ENCODE measurements at places on chromosomes 5 and 9.

DNA sequence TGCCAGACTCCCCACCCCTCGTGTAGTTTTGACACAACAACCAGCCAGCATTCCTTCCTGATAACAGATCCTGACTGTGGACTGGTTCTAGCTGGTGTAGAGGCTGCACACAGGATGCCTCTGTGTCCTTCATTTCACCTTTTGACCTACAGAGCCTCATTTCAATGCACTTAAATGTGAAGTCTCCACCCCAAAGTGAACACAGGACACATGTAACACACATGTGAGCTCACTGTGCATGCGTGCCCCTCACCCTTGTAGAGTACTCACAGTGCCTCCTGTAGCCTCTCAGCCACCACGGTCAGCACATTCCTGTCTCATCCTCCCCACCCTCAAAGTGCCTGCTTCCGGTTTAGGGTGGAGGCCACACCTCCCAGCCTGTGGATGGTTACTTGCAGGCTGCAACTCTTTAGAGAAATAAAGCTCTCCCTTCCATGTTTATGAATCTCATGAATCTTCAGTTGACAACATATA is 11.6 kb upstream of the NKD2 start:
- no peak for DNase-seq

DNA sequence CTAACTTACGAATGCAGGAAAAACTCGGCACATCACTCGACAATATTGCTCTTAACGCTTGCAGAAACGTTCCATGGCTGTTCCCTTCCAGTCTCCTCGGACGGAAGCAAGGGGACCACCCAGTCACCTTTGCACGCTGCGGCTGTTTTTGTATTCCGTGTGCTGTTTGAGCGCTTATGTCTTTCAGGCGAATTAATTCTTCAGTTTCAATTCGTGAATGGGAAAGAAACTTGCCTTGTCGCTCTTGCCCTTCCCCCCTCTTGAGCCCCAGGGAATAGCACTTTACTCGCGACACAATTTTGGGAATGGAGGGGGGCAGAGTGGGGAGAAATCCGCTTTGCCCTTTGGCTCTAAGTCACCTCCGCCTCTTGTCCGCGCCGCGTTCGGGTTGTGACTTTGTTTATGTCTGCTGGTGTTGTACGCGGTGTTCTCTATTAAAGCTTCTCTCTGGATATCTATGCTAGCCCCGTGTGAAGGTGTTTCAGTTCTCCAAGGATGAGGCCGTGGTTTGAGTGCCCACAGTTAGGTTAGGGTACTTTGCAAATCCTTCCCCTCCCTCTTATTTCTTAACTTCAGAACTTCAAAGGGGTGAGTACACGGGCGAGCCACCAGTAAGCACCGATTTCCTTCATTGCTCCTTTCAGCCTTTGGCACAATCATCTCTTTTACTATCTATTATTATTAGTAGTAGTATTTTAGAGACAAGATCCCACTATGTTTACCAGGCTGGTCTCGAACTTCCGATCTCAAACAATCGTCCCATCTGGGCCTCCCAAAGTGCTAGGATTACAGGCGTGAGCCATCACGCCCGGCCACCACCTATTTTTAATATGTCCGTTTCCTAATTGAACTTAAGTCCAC is 2.7 kb downstream of the FOXB2 start:
- DNase-seq: no peak

DNA sequence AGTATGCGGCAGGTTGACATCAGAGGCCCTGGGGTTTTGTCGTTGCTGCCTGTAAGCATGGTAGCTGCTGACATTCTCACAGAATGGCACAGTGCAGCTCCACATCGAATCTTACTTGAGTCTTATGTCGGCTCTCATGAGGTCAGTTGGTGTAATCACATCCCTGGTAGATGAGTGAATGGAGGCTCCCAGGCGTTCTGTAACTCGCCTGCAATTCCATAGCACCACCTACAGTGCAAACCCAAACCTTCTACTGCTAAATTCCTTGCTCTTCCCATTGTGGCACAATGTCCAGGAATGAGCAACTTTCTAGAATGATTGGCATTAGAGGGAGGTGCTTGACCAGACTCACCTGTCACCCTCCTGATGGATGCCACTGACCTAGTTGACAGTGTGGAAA is 578.4 kb downstream of the CCDC171 start:
- peak; percentile 15 for DNase-seq

- DNase-seq: no peak
Observed at GRCh38 chr5:90690307-90690706, 131.7 kb downstream of the ADGRV1 start.

DNA sequence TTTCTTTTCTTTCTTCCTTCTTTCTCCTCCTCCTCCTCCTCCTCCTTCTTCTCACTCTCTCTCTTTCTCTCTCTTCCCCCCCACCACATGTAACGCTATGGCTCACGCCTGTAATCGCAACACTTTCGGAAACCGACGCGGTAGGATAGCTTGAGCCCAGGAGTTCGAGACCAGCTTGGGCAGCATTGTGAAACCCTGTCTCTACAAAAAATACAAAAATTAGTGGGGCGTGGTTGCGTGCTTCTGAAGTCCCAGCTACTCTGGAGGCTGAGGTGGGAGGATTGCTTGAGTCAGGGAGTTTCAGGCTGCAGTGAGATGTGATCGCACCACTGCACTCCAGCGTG is 736 bp upstream of the GLDC start:
- DNase-seq: no peak

DNA sequence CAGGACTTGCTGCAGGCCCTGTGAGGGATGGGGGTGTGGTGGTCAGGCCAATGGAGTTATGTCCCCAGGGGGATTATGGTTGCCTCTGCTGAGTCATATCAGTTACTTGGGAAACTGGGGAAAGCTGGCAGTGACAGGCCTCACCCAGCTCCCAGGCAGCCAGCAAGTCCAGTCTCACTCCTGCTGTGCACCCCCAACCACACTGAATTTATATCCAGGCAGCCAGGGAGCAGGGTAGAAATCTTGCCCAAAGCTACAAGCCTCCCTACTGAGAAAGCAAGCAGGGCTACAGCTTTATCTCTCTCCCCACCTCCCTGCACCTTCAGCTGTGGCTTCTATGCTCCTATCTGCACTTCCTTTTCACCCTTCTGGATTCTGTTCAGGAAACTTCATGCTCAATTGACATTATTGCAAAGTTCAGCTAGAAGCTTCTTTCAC is 2076.0 kb upstream of the CDH9 start:
- DNase-seq: no peak

GRCh38 chr9:89695441-89695891 is 90.7 kb downstream of the GADD45G start:
- no peak for DNase-seq

- no peak for DNase-seq
Observed at GRCh38 chr9:91029650-91030361, 228.2 kb downstream of the SYK start.

- no peak for DNase-seq
Observed at GRCh38 chr5:88470745-88471144, 202.1 kb upstream of the TMEM161B start.

DNA sequence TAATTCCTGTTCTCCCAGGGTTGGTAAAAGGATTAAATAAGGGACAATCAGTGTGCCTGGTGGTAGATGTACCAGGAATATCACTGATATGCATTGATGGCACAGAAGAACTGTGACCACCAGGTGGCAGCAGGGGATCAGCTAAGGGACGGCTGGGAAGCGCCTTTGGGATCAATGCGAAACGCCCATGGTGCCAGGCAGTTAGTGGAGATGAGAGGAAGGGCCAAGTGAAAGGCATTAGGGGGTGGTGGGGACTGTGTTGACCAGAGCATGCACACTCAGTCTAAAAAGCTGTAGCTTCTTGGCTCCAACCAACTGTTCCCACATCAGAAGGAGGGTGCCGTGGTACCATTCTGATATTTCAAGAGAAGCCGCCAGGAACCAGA is 55.6 kb downstream of the ARHGEF37 start:
- DNase-seq: peak; percentile 93

GRCh38 chr5:66939094-66939493 is 257.5 kb downstream of the CD180 start:
- no peak for DNase-seq

DNA sequence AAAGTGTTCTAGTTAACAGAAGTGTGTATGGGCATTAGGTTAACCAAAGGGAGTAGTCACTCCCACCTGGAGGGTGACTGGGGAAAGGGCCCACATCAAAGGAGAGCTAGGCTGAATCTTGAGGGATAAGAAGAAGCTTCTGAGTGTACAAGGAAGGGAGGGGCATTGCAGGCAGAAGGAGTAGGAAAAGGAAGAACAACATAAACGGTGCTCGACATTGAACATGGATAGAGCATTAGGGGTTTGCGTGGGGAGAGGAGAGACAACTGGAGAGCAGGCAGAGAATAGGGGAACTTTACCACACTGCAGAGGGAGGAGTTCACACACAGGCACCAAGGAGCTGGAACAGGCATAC is 5.3 kb upstream of the GLRX start:
- no peak for DNase-seq

GRCh38 chr9:98182889-98183599 is 9.4 kb downstream of the CORO2A start:
- DNase-seq: no peak

GRCh38 chr5:157187046-157187754 is 6.6 kb downstream of the ITK start:
- DNase-seq: no peak

- DNase-seq: no peak
Observed at GRCh38 chr9:92605224-92605623, 64.7 kb downstream of the IPPK start.

GRCh38 chr9:33180526-33181184 is 13.5 kb upstream of the B4GALT1 start:
- no peak for DNase-seq

GRCh38 chr9:77534376-77535057 is 113.6 kb downstream of the GNA14 start:
- DNase-seq: peak; percentile 5

GRCh38 chr9:12993466-12993865 is 218.6 kb downstream of the LURAP1L start:
- no peak for DNase-seq

DNA sequence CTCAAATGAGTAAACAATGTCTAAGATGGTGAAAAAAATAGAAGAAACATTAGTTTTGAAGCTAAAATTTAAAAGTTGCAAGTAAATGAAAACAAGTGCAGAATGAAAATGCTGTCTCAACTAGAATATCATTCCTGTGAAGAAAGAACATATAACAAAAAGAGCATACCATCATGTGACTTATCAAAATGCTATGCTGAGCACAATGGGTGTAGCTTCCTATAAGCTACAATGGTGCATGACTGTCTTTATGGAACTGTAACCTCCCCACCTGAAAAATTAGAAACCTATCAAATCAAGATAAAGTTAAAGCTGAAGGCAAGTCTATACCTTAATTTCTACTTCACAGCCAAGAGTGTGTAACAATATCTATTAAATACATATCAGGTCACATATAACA is 192.0 kb downstream of the AP3B1 start:
- no peak for DNase-seq

DNA sequence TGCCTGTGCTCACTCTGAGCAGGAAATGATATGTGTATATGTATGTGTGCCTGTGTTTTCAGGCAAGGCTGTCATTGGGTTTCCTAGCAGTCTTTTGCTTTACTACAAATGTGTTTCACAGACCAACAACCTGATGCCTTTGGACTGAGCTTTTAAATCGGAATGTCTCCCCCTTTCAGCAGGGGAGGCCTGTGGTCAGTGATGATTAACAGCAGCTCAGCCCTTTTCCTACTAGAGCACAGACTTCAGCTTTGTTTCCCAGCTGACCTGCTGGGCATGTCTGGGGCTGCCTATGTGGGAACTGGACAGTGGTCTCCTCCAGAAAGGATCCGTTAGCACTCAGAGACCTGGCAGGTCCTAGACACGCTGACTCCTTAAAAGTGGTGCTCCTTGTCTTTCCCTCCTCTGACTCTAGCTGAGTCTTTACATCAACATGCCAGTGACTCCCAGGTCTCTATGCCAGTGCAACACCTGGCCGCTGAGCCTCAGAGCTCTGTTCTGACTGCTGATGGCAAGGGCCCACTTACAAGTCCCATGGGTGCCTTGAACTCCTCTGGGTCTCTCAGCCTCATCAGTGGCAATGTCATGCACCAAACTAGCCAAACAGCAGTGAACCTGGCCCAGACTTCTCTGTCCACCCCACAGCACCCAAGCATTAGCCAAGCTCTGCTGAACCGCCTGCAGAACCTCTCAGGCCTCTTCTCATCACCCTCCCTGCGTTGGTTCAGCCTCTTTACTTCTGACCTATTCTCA is 7.7 kb downstream of the MACROH2A1 start:
- no peak for DNase-seq

DNA sequence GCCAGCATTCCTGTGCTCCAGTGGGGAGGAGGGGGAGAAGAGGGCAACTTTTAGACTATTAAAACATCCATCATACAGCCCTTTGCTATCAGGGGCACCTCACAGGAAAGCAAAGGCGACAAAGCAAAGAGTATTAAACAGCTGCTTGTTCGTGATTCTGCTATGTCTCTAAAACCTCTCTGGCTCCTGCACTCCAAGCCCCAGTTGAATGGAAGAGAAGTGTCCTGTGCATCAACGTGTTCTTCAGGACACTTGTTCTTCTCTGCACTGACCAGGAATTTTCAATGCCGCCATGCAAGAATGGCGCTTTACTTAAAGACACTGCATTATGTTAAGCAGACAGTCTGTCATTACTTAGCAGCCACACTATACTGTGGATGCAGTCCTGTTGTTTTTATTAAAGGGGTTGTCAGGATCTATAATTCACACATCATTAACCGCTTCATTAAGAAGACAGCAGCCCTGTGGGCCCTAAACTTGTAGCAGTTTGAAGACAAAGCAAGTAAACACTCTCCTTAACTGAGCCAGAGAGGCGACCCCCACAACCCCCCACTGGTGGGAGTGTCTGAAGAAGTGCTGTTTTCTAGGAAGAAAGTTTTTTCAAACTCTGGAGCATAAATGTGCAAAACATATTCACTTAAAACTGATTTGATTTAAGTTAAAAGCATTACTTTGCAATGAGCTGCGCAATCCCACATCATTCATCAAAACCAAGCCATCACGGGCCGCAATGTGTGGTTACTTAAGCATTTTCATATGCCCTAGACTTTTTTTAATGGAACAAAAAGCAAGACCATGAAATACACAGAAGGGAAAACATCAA is 164.5 kb downstream of the ZNF608 start:
- DNase-seq: no peak

- DNase-seq: no peak
Observed at GRCh38 chr5:136193322-136193935, 467 bp upstream of the SMIM32 start.

DNA sequence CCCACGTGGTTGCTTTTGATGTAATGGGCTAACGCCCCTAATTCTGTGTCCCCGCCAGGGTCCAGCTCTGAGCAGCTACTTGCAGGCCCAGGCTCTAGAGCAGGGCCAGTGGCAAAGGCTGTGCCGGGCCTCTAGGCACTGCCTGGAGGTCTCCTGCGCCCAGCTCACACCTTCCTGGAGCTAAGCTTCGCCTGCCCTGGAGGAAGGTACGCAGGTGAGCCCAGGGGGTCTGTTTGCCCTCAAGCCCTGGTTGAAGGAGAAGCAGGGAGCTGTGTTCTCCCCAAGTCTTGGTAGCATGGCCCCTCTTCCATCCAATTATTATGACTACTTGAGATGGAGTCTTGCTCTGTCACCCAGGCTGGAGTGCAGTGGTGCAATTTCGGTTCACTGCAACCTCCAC is 5.2 kb upstream of the LMX1B start:
- DNase-seq: no peak

DNA sequence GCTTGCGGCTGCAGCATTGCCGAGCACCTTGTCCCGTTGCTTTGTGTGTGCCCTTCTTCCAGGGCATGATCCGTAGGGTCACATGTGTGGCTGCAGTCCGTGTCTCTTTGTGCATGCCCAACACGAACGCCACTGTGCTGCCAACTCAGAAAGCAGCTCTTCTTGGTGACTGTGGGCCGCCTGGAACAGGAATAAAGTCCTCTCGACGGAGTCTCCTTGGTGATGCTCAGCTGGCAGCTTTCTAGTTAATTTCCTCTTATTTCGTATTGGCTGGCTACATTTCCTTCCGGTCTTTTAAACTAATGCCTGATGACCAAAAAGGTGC is 5.8 kb downstream of the EXOC3 start:
- no peak for DNase-seq

Data from endothelial cell (in vitro differentiated cells).